ENCODE measurements at places on chromosomes 2 and 18.

DNA sequence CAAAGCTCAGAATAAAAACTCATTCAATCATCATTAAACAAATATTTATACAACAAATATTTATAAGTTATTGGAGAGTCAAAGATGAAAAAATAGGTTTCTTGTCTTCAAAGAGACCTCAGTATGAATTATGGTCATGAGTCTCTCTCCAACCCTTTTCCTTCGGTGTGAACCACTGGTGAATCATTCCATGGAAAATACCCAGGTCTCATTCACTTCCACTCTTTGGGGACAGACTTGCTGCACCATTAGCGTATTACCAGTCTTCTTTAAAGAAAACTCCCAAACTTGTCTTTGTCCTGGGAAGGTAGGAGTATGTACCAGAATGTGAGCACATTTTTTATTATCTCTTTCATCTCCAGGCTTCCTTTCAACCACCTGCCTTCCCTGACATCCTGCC is 257.4 kb upstream of the RBMS1 start:
- no peak for DNase-seq

- DNase-seq, result no peak
Observed at GRCh38 chr2:201568217-201568820, 75.0 kb downstream of the TMEM237 start.

DNA sequence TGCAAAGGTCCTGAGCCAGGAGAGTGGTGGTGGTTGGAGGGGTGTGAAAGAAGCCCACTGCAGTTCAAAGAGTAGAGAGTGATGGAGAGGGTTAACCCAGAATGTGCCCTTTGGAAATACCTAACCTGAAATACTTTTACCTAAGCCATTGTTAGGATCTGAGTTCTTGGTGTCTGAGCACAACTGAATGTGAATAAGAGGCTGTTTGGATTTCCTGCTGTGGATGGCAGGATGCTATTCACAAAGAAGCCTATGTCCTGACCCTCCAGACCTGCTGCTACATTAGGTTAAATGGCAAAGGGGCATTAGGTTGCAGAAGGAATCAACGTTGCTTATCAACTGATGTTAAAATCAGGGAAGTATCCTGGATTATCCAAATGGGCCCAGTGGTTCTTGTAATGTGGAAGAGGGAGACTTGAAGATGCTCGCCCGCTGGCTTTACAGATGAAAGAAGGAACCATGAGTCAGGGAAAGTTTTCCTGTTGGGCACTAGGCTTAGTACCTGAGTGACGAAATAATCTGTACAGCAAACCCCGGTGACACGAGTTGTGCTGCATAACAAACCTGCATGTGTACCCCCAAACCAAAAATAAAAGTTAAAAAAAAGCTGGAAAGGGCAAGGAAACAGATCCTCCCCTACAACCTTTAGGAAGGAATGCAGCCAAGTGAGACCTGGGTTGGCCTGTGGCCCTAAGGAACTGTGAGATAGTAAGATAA is 27.2 kb downstream of the ITGA6 start:
- DNase-seq, result no peak

DNA sequence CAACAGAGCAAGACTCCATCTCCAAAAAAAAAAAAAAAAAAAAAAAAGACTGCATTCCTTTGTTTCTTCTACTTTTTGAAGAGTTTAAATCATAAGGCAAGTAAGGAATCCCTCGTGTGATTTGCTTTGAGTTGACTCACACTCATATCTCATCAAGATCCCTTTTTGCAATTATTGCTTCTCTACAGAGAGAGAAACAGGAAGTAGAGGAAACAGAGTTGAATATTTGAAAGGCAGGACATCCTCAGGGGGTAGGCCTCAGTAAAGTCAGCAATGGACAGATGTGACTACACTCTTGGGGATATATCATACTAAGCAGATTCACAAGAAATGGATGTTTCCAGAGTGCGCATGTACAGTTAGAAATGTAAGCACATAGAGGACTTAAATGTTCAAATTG is 11.2 kb upstream of the EFR3B start:
- DNase-seq, result no peak

GRCh38 chr2:45879406-45879805 is 227.9 kb downstream of the PRKCE start:
- DNase-seq, result no peak

- DNase-seq, result no peak
Observed at GRCh38 chr18:35680139-35680551, 98.6 kb downstream of the GALNT1 start.

GRCh38 chr18:44601447-44601846 is 79.2 kb upstream of the SETBP1 start:
- no peak for DNase-seq

GRCh38 chr2:77458216-77458615 is 64.0 kb downstream of the LRRTM4 start:
- DNase-seq, result no peak

DNA sequence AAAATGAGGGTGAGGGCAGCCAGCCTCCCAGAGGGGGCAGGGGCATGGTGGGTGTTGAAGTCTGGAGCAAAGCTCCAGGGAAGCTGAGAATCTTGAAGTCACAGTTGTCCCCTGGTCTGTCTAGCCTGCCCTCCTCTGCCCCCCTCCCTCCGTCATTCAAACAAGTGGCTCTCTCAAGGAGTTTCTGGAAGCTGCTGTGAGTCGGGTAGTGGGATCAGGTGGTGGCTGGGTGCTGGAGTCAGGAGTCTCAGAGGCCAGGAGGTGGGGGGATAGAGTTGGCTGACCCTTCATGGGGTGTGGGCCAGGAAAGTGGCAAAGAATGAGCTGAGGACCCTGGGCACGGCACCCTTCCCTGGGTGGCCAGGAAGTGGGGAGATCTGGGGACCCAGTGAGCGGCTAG is 495 bp upstream of the ASIC4 start:
- no peak for DNase-seq

GRCh38 chr2:25664183-25664964 is 9.0 kb downstream of the DTNB start:
- DNase-seq, result no peak

Measured in T-helper 17 cell (primary cell).